ENCODE measurements at places on chromosomes 1 and 21.
A peak's percentile ranks its signal among the peaks of the same experiment; 100 is the strongest.

DNA sequence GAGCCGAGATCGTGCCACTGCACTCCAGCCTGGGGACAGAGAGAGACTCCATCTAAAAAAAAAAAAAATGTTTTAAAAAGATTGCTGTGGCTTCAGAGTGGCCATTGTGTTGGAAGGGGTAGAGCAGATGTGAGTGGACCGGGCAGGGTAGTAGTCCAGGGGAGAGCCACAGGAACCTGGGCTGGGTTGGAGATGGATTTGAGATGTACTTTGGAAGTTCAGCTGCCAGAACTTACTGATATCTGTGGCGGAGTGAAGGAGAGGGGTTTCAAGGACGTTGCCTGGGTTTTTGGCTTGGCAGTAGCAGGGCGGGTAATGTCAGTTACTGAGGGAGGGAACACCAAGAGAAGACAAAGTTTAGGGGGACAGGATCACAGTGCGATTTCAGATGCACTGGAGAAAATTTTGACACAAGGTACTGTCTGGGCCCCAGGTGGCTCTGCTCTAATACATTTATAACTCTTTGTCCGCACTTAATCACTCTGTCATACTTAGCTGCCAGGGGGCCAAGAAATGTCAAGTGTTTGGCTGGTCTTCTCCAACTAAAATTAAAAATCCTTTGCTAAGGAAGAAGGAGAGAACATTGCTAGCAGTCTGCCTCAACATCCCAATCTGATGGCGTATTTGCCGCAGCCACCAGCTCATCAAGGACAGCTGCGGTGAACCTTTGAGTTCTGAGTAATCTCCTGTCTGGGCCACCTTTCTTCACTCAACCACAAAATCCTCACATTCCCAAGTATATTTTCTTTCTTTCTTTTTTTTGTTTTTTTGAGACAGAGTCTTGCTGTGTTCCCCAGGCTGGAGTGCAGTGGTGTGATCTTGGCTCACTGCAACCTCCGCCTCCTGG is 9.6 kb downstream of the EPHX1 start:
- DNase-seq: no peak

- no peak for DNase-seq
Observed at GRCh38 chr21:38054334-38054733, 138.1 kb upstream of the KCNJ6 start.

- DNase-seq: no peak
Observed at GRCh38 chr1:11042995-11043874, 3.8 kb downstream of the MASP2 start.

DNA sequence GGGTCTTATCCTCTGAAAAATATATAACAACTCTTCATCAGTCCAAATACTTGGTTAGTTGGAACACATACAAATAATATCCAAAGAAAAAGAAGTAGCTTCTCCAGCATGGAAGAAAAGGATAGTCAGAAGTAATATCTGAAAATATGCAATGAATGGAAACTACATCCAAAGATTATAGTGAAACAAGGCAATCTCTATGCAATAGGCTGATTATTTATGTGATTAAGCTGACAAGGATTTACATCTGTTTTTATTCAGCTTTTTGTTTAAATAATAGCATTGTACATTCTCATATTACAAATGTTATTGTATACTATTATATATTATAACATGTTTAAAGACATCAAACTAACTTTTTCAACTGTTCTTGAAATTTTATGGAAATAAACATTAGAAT is 15.3 kb upstream of the TGFBR3 start:
- DNase-seq: no peak

GRCh38 chr1:14653461-14653960 is 55.0 kb downstream of the KAZN start:
- DNase-seq: no peak

DNA sequence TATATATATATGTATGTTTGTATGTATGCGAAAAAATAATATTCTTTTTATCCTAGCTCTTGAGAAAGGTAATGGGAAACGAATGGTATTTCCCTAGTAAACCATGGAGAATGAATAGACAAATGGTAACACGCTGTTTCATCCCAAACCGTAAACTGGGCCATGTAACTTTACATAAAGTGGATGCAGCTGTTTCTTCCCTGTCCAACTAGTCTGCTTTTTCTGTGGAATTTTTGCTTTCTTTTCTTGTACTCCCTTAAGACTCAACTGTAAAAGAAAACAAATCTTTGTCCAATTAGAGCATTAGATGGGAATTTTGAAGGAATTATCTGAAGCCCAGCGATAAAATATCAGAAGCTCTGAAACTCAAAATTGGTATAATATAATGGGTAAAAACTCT is 198.1 kb downstream of the NFIA start:
- no peak for DNase-seq

GRCh38 chr1:47758341-47759250 is 238.6 kb downstream of the TRABD2B start:
- DNase-seq: no peak

DNA sequence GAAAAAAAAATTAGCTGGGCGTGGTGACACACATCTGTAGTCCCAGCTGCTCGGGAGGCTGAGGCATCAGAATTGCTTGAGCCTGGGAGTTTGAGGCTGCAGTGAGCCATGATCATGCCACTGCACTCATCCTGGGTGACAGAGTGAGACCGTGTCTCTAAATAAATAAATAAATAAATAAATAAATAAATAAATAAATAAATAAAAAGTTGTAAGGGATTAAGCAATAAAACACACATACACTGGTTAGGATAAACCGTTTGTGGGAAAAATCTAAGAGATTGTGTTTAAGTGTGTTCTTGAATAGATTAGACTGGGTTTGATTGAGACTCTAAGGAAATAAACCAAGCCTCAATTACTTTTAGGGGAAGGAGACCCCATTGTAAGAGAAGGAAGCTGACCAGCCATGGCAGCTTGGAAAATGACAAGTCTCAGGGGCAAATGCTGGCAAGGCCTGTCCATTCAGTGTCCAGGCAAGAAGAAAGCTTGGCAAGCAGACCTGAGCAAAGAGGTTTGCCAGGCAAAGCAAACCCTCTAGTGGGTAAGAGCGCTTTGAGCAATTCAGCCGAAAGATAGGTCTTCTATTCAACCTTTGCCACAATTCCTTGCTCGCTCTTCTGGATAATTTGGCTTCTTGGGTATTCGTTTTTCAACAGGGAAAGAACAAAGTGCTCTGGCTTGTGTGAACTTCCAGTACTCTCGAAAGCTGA is 106.9 kb upstream of the SERBP1 start:
- no peak for DNase-seq

GRCh38 chr1:29688471-29689365 is 452.4 kb downstream of the PTPRU start:
- DNase-seq: no peak

DNA sequence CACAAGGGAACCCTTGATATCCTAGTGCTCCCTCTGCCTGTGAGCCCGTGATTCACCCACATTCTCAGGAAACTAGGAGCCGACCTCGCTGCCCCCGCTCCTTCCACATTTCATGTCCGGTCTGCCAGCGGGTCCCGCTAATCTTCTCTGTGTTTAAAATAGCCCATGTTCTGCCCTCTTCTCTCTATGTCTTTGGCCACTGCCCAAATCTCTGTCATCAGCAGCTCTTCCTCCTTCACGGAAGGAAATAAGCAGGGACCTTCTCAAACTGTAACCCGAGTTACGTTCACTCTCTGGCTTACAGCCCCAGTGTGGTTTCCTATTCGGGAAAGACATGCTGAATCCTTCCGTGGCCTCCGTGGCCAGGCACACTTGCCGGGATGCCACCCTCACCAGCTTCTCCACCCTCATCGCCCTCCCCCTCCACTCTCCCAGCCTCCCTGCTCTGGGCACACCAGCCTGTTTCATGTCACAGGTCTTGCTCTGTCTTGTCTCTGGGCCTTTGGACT is 21.1 kb upstream of the UBXN10 start:
- no peak for DNase-seq

GRCh38 chr1:37553927-37554808 is at the start of gene SNIP1:
SNIP1 (minus strand) TSS chr1:37554293; CDS start chr1:37554229, 64 bp downstream.
- DNase-seq: peak; percentile 98

- DNase-seq: no peak
Observed at GRCh38 chr1:72634946-72635345, 352.6 kb upstream of the NEGR1 start.

DNA sequence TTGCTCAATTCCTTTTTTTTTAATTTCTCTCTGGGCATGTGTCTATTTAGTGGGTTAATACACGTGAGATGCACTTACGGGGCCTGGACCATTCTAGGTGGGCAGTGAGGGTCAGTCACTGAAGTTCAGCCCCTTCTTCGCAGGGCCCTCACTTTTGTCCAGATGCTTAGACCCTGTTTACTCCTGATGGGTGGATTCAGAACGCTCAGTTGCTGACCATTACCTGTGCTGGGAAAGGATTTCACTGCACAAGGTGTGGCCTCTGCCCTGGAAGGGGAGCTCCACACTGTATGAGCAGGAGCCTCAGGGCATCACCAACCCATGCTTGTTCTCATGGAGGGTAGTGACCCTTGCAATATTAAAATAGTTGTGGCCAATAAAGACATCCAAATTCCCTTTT is 4.5 kb downstream of the PRAMEF12 start:
- no peak for DNase-seq

DNA sequence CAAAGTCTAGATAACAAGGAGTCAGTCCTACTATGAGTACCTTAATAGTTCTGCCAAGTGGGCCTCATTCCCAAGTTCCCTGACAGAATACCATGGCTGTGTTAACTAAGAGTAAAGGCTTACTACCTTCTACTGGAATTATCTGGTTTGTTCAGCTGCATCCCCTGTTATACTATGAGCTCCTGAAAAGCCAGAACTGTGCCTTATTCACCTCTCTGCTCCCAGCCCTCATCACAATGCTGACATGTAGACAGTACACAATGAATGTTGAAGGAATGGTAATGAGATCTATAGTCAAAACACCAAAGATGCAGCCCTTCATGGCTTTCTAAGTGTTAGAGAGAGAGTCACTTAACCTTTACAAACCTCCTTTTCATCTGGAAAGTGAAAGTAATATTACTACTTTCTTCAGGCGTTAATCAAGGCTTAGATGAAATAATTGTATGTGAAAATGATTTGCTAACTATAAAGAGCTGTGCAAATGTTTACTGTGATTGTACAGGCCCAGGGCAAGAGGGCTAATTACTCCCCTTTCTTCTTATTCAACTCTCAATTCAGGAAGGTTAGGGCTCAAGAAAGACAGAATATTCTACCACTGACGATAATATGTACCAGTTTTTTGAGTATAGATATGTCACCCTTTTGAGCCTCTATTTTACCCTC is 70.3 kb upstream of the MROH9 start:
- DNase-seq: peak; percentile 18

DNA sequence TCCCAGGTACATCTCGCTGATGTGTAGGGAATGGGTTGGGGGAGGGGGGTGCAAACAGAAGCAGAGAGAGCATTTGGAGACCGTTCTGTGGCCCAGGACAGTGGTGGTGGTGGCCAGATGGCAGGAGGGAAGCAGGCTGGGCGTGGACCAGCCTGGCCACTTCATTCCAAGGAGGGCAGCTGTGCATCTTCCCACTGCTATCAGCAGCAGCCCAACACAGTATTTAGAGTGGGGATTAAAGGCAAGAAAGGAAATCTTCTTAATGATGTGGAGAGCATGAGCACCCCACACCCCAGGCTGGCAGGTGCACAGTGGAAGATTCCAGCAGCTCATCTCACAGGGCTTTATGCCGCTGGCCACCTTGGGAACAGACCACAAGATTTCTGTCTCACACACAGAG is 198.7 kb downstream of the NPHP4 start:
- no peak for DNase-seq

- DNase-seq: no peak
Observed at GRCh38 chr1:202018468-202019234, 8.3 kb downstream of the ELF3 start.

GRCh38 chr21:33810766-33811165 is 104.8 kb downstream of the ATP5PO start:
- DNase-seq: no peak

GRCh38 chr1:227887697-227888403 is 59.9 kb downstream of the WNT9A start:
- no peak for DNase-seq

DNA sequence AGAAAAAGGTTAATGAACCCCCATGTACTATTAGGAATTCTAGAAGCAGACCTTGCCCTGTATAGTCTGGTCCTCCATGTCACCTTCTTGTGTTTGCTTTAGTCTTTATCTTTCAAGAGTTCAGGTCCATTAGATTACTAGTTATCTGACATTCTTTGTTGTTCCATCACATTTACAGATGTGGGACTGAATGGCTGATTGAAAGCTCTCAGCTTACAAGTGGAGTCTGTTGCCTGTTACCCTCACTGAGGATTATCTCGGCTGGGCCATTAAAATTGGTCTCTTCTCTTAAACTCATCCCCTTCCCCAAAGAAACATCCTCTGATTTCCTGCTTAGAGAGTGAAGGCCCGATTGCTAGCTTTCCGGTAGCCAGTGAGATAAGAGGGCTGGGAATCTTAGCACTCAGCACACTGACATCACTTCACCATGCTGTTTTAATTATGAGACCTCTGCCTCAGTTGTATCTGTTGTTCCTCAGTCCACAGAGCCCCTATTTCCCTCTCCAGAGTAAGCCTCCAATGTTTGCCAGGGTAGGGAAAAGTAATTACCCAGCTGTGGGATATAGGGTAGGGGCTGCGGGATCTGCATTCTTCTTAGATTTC is 76.8 kb downstream of the LPGAT1 start:
- no peak for DNase-seq

DNA sequence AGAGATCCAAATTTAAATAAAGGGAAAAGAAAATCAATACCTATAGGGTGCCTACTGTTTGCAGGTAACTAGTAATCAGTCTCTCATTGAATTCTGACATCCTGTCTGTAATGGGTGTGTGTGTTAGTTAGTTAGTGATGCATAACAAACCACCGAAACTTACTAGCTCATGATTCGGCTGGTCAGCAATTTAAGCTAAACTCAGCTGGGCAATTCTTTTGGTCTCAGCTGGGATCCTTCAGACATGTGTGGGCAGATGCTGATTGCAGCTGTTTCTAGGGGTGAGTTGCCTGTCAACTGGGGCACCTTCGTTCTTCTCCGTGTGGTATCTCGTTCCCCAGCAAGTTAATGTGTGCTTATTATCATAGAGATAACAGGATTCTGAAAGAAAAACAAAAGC is 40.2 kb upstream of the ZNF124 start:
- peak; percentile 78 for DNase-seq

GRCh38 chr1:157403203-157403602 is 149.1 kb downstream of the FCRL5 start:
- DNase-seq: peak; percentile 38

DNA sequence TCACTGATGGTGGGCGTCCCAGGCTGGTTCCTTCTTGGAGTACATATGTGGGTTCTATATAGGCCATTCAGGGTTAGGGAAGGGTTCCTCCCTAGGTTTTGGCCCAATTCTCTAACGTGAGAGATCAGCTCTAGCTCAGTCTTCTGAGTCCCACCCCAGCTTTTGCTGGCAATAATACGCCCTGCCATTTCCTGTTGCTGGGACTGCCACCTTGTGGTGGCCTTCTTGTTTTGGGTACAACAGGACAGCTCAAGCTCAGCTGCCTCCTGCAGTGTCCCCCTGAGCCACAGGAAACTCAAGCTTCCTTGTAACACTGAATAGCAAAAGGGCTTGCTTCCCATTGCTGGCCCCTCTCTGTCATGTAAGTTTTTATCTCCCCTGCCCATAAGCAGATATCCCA is 77.8 kb downstream of the BACH1 start:
- DNase-seq: peak; percentile 66

- DNase-seq: peak; percentile 10
Observed at GRCh38 chr1:87084244-87084836, 169.9 kb downstream of the HS2ST1 start.

GRCh38 chr1:189752461-189752995 is 725.1 kb downstream of the BRINP3 start:
- DNase-seq: no peak
